Inflammatory macrophage treated with lipopolysaccharide for 1 hour (primary cell): ENCODE measurements at places on chromosomes 1 and 21.
A peak's percentile ranks its signal among the peaks of the same experiment; 100 is the strongest.

DNA sequence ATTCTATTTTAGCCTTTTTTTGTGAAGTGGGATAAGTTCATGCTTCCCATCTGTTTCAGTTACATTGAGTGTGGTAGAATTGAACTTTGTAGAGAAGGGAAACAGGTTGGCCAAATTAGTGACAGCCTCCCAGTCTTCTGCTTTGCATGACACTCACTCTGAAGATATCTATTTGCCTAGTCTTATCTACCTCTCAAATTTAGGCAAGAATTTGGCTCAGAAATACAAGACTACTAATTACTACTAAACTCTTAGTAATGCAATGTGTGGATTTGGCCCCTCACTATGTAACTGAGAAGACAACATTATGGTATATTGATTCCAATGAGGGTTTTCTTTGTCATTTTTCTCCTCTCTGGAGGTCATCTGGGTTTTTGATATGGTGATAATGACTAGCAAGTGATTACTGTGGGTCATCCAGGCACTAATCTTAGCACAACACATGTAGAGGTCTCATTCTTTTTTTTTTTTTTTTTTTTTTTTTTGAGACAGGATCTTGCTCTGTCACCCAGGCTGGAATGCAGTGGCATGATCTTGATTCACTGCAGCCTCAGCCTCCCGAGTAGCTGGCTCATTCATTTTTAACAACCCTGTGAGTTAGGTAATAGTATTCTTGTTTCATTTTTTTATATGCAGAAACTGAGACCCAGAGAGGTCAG lies 6.3 kb downstream of the FAM20B start:
- no peak for DNase-seq

- no peak for DNase-seq
These were observed 428.3 kb downstream of the KIF26B start for GRCh38 chr1:245583081-245583480.

GRCh38 chr1:16905868-16906702 lies 10.3 kb downstream of the RNU1-2 start:
- no peak for DNase-seq

DNA sequence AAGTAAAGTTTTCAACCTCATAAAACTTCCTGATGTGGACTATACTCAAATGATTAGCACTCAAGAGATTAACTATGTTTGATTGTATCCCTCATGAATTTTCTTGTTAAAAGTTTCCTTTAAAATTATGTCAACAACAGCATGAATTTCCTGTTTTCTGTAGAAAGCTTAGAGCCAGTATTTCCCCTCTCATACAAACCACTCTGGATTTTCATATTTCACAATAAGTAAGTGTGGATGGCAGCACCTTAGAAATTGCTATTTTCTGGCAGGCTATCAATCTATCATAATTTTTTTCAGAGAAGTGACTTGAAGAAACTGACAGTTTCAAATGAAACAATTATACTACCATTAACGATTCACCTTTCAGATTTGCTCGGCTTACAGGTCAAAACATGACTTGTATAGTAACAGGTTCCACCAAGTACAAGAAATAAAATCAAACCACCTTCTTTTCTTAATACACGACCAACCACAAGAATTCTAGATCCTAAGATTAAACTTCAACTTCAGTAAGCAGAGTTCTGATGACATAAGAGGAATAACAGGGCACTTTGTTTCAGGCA lies 20.8 kb downstream of the ELK4 start:
- DNase-seq, result peak; percentile 47

DNA sequence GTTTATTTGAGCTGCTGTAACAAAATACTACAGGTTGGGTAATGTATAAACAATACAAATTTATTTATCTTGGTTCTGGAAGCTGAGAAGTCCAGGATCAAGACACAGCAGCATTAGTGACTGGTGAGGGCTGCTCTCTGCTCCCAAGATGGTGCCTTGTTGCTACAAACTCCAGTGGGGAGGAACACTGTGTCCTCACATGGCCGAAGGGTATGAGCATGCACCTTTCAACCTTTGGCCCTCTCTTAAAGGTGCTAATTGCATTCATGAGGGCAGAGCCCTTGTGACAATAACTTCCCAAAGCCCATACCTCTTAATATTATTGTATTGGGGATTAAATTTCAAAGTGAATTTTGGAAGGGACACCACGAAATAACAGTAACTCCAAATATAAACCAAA lies 55.3 kb upstream of the ATP1B1 start:
- DNase-seq, result no peak

- peak; percentile 30 for DNase-seq
These were observed 104.8 kb downstream of the SLC45A1 start for GRCh38 chr1:8422510-8423268.

DNA sequence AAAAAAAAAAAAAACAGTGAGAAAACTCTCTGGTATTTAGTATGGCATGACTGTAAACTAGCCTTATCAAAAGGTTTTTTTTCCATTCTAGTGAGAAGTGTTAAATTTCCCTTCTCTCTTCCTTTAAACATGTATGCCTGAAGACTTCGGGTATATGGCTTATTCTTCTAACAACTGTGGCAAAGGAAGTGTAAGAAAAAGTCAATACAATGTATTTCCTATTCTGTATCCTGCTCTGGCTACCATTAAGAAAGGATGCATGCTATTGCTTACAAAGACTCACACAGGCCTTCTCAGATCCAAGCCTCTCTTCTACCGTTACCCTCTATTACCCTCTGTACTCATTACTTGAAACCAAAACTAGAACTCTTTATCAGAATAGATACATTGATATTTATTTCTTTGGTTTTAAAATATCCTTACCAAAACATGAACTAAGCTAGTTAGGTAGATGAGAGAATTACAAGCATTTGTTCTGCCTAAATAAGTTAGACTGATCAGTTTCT lies 8.4 kb downstream of the CEPT1 start:
- no peak for DNase-seq

- DNase-seq, result peak; percentile 17
These were observed 32.9 kb downstream of the SERINC2 start for GRCh38 chr1:31445951-31446350.

DNA sequence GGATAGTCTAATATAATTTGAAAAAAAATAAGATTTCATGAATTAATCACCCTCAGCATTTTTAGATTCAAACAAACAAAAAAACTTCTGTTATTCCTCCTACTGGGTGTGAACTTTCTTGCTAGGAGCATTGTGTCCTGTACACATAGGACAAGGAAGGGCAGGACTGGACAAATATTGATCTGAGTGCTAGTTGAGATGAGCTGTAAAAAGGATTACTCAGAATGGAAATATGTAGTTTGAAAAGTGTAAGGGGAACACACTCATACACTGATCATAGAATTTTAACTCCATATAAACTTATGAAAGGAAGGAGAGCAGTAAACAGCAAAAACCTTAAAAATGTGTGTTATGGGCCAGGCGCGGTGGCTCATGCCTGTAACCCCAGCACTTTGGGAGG lies 156.5 kb upstream of the ZNF648 start:
- no peak for DNase-seq
